Right kidney (tissue), 9 donors: ENCODE measurements at places on chromosomes 4 and X.
A peak's percentile ranks its signal among the peaks of the same experiment; 100 is the strongest.

DNA sequence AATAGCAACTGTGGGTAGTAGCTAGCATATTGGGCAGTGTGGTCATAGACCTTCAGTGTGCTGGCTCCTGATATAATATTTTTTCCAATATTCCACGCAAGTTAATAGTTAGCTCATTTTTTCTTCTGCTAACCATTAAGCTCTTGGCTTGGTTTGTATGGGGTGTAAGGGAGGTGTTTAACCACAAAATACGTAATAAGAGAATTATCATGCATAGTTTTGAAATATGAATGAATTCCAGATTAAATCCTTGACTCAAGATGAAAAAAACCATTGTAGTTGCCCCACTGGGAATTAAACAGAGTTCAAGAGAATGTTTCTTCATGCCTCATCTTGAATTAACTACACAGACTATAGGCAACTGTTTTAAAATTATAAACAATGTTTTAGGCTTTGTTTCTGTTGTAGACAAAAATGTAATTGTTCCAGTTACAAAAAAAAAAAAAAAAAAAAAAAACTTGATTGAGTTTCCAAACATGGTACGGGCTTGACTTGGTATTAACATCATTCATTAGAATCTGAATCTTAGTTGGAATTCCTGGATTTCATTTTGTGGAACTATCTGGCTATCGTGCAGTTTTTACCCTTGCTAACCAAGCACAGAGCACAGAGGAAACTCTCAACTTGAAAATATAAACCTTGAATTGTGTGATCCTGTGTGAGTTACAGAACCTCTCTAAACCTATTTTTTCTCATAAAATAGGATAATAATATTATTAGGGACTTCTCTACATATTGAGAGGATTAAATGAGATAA, 28.4 kb downstream of the CXCL1 start:
- no peak for DNase-seq

DNA sequence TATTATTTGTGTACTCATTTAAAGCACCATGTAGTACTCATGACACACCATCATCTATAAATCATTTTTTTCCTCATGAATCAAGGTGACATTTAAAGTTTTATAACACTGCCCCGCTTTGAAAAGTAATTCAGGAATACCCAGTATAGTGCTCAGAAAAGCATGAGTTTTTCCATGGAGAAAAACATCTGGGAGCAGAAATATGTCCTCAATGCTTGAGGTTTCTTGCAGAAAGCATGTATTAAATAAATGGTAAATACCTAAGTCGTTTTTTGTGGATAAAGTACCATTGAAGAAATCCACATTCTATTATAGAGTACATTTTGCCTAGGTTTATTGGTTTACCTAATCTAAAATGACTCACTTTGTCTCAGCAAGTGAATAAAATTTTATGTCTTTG, 66.2 kb downstream of the UBA6 start:
- DNase-seq, result no peak

GRCh38 chrX:39854772-39855747, 242.7 kb downstream of the BCOR start:
- no peak for DNase-seq

DNA sequence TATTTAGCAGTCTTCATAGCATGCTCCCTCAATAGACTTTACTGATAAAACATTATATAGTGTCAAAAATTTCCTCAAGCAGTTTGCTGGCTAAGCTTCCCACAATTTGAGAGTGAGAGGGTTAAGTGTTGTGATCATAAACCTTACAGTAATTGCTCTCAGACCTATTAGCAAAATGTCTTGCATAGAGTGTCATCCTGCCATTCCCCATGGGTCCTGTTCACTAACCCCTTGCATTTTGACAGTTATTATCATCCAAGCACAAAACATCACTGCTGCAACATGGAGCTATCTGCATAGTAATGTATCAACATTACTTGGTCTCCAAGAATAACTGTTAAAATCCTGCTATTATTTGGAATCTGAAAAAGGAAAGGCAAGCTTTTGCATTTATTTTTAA, 196.1 kb upstream of the GK2 start:
- no peak for DNase-seq

GRCh38 chr4:142683997-142684396, 162.1 kb downstream of the INPP4B start:
- no peak for DNase-seq

DNA sequence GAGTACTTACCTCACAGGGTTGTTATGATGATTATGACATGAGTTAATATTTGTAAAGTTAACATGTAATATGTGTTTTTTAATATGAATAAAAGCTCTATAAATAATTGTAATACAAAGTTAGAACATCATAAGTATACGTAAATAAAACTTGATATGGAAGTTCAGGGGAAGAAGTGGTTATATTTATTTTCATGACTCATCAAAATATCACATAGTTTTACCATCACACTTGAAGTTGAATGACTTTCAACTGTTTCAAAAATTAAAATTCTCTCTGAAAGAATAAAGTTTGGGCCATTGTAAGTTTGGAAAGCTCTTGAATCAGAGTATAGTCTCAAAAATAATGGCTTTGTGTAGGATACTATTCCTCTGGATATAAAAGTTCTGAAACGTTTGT, 8.3 kb downstream of the SH2D1A start:
- DNase-seq, result no peak

DNA sequence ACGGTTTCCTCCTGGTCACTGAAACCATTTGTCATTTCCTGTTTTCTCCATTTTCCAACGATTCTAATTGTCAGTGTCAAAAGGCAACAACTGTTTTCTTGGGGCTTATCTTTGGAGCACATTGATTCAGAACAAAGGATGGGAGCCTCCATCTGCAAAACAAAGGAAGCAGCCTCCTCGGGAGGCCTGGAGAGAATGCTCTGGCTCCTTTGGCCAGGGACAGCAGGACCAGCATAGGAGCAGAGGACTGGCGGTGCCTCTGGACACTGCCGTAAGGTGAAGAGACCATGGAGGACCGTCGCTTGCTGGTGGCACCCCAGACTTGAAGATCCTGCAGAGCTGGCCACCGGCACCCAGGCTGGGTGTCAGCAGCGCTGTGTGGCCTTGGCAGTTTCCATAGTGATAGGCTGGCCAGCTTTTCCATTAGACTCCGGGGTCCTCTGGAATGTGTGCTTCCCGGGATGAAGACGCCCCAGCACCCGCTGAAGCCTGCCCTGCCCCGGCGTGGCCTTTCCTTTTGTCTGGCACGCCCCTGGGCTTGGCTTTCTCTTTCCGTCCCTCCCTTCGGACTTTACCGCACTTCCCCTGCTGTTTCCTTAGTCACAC, 61.1 kb upstream of the MTM1 start:
- no peak for DNase-seq

GRCh38 chr4:83138946-83139345, 24.4 kb upstream of the PLAC8 start:
- no peak for DNase-seq

DNA sequence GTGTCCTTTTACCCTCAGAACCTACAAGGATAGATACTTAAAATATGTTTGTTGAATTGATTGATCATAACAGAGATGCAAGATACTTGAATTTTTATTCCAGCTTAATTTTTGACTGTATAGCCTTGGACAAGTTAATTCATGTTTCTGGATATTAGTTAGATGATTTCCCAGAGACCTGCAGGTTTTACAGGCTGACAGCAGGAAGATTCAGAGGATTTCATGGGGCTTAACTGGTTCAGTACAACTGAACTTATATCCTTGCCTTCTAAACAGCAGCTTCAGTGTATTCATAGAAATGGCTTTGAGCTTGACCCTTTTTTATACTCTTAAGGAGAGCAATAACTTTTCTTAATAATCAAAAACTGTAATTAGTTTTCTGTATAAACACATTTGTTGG, 62.2 kb upstream of the IL13RA1 start:
- DNase-seq, result no peak

GRCh38 chr4:18803781-18804180, 782.2 kb upstream of the LCORL start:
- no peak for DNase-seq

- DNase-seq, result no peak
Observed at GRCh38 chr4:129453524-129454200, 357.7 kb downstream of the C4orf33 start.

DNA sequence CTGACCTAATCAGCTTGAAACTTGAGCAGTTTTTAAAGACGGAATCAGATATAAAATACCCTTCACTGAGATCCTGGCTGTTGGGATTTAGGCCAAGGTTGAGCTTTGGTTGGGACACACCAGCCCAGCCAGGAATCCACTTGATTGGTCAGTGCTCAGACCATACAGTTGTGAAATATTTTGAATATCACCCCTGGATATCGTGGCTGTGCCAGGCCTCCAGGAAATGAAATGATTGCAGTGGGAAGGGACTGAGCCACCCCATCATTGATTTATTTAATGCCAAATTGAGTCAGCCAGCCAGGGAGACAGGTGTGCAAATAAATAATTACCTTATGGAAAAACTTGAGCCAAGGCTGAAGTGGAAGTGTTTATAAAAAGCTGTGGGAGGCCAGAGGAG, 128.4 kb upstream of the SCML1 start:
- no peak for DNase-seq

DNA sequence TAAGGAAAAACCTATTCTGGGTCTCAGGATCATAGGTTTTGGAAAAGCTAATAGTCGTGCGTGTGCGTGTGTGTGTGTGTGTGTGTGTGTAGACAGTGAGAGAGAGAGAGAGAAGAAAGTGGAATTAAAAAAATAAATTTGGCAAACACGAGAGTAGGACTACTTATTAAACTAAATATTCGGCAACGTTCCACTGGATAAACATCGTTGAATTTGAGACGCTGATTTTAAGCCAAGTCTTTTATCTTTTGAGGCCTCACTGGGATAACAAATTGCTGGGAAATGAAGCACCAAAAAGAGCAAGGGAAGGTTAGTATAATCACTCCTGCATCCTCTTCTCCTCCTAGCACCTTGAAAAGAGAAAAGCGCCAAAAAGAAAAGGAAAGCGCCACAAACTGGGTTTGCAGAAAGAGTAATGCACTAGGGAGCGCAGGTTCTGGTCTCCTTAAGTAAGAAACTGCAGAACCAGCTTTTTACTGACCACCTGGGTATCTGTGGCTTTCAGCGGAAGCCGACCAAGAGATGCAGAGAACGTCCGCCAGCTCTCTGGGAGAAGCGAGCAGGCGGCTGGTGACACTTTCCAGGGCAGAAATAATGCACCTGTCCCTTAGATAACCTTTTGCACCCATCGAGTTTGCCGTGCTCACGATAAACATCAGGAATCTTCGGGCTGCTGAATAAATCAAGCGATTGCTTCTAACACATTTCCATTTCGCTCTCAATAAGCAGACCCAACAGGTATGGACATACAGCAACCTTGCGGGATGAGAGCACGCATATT, 3.4 kb downstream of the ATOH1 start:
- DNase-seq, result peak; percentile 57

DNA sequence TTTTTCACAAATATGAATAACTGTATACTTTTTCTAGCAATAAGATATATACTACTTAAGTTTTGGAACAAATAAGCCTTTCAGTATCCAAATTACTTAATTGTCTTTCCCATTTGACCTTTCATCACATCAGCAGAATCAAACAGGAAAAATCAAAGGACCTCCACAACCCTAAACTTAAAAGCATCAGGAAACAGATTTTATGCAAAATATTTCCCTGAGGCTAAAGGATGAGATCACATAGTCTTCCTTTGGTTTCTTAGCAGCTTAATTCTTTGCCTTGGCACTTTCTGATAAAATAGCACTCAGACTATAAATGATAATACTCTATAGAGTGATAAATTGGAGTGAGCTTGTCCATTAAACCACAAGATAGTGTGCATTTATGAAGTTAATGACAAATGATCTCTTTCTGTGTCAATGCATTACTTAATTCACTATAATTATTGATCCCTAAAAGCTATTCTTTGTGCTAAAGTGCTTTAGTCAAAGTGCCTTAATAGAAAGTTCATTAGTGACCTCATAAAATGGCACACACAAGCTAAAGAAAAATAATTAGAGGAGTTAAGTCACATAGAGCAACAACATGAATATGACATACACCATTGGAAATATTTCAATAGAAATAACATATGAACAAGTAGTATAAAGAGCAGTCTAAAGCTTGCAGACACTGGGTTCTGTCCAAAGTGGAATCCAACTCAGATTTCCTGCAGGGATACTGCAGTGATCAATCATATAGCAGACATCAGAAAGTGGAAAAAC, 15.7 kb upstream of the NDST3 start:
- no peak for DNase-seq

DNA sequence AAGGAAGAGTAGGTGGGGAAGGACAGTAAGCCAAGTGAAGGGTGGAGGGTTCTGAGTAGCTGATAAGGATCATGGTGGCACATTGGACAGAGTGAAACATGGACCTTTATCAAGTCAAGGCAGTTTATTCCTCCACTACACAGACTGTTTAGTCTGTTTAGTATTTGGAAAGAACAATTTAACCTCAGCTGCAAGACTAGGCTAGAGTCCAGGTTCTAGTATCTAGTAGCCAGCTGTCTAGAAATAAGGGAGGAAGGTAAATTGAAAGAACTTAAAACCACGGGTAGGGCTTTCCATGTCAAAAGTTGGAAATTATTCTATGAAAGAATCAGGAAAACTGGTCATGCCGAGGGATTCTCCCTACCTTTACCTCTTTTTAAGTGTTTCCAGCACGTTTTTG, 140.1 kb upstream of the MED14 start:
- DNase-seq, result no peak

DNA sequence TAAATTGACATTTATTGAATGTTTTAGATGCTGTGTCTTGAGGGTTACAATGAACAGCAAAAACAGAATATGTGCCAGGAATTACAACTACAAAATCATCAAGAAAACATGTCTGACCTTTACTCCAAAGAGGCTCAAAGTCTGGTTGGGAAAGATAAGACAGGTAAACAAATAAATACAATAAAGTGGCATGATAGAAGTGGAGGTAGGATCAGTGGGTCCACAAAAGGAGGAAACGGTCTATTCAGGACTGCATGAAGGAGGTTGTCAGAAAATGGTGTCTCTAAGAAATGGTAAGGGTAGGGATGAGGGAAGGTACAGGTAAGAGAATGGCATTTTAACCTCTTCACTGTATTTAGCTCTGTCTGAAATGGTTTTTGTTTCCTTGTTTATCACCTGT, 3.8 kb downstream of the ARHGEF38 start:
- DNase-seq, result no peak

DNA sequence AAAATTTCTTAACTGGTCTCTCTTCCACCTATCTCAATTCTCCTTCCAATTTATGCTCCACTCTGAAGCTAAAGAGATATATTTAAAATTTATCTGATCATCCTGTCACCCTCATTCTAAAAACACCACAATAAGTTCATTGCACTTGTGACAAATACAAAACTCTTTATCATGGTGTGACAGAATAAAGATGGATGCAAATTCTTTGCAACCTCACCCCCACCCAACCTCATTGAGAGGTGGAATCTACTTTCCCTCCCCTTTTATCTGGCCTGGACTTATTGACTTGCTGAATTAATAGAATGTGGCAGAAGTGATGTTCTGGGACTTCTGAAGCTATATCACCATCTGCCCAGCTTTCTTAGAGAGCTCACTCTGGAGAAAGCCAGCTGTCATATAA, 46.5 kb downstream of the IDS start:
- DNase-seq, result no peak

- DNase-seq, result no peak
Observed at GRCh38 chr4:146143888-146144287, 31.6 kb upstream of the LSM6 start.
